ENCODE measurements at places on chromosomes 2 and 18.

GRCh38 chr2:43082903-43083677, 143.3 kb downstream of the ZFP36L2 start:
- no peak for DNase-seq

- DNase-seq: no peak
These were observed 668 bp upstream of the ANKRD12 start for GRCh38 chr18:9135912-9136314.

DNA sequence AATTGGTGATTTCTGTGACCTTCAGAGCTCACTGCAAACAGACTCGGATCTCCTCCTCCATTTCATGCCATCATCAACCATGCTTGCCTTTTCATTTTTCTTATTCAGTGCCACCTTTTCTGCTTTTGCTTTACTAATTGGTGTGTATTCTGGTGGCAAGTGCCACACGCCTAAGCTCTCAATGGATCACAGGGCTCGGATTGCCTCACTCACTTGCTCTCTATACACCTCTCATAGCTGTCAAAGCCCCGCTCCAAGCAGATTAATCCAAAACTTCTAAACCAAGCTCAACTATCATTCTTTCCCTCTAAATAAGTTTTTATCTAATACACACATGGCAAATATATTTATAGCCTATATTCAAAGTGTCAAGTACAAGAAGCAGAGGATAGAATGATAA, 86.4 kb downstream of the PLEKHM3 start:
- no peak for DNase-seq

DNA sequence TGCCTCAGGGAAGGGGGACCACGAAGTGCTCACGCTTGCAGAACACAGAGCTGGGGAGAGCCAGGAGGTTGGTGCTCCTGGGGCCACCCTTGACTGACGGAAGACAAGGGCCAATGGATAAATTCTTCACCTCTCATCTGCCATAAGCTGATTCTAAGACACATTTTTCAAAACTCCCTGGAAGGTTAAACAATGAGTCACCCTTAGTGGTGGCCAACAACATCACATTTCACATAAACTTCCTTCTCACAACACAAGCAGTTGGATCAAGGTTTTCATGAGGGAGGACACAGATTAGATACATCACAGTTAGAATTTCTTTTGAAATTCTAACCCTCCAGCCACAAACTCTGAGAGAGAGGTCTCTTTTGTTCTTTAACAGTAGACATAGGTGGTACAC, 713.6 kb upstream of the POU3F3 start:
- DNase-seq: no peak

DNA sequence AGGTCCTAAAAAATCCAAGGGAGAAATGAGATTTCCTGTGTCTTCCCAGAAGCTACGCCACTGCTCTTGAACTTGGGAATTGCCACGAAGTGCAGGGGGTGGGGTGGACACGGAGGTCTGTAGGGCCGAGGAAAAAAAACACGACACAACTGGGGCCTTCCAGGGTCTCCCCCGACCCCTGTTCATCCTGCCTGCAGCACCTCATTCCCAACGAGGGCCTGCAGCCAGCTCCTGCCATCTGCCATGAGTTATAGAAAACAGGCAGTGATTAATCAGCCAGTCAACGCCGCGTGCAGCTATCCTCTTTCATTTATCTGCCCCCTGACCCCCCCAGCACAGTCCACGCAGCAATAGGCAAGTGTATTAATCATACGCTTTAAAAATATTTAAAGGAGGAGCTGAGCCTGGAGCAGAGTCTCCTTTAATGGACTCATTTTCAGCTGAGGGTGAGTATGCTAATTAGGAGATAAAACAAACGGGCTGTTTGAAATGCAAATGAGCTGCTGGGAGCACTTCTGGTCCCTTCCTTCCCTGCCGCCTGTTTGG, 209.9 kb downstream of the TFCP2L1 start:
- DNase-seq: no peak

DNA sequence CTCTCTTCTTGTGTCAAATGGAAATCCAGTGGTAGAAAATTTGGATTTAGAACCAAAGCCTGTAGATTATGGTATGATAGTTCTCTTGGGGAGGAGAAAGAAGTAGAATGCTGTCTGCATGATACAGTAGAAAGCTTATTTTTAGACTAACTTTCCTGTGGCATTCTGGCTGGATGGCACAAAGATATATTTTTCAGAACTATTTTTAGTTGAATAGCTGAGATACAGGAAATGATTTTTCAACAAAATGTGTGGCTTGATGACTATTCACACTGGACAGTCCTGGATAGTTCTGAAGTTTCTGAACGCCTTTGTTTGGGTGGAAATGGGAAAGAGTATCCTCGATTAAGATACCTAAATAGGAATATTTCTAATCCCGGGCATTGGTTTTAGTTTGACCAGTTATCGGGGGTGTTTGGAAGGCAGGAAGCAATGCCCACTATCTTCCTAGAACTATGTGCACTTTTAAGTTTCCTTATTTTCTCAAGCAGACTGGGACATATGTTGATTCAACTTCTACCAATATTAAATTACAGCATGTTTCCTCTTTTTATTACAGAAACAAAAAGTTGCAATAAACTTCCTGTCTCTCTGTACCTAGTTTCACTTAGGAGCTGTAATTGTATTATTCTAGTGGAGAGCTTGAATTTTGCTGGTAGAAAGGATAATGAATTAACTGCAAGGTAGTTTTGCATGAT, 32.1 kb downstream of the GDF7 start:
- DNase-seq: no peak

DNA sequence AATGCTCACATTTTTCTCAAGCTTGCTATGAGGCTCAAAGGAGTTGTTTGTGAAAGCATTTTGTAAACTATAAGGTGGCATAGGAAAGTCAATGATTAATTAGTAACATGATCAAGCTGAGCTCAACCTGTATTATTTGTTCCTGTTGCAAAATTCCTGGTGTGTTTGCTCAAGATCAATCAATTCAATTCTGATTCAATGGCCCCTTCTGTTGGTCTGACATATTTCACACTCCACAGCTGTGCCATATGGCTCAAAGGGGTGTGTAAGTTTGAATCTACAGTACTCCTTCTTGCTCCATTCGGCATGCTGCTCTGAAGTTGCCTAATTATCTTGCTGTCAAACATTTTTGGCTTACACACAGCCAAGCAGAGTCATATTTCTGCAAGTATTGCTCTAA, 341.6 kb upstream of the LRP1B start:
- DNase-seq: no peak

DNA sequence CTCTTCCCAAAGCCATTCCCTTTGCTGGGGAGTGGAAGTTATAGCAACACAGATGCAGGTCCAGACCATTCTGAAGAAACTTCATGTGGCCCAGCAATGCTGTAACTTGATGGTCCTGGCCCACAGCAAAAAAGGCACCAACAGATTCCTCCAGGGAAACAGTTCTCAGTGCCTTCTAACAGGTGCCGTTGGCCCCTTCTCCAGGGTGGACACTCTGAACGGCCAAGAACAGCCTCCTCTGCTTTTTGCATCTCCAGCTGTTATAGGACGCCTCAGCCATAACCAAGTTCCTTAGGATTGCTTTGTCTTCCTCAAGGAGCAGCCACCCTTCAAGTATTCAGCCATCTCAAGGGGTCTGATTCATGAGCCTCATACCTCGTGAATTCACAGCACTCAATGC, 38.0 kb downstream of the MARCO start:
- DNase-seq: no peak

GRCh38 chr2:36659872-36660312, 36.6 kb upstream of the VIT start:
- DNase-seq: no peak

DNA sequence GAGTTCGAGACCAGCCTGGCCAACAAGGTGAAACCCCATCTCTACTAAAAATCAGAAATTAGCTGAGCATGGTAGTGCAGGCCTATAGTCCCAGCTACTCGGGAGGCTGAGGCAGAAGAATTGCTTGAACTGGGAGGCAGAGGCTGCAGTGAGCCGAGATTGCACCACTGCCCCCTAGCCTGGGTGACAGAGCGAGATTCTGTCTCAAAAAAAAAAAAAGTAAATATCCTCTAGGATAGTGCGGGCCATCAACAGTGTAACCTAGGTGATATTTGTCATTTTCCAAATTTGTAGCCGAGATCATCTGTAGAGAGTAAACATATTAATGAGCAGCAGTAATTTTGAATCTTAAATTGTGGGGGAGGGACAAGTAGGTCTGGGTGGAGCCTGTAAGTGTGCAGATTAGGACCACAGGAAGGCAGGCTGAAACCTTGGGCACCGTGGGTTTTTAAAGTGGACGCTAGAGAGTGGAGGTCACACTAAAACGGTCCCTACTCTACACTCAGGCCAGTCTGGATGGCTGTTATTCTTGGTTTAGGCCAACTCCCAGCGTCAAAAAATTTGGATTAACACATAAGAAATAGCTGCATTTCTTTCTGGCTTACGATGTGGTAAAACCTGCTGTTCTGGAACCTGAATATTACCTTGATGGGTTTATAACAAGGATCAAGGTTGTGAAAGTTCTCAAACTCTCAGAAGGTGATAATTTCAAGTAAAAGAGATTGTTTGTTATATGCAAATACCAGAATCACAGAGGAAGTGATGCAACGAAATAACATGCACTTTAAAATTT, 22.7 kb upstream of the TET3 start:
- no peak for DNase-seq

DNA sequence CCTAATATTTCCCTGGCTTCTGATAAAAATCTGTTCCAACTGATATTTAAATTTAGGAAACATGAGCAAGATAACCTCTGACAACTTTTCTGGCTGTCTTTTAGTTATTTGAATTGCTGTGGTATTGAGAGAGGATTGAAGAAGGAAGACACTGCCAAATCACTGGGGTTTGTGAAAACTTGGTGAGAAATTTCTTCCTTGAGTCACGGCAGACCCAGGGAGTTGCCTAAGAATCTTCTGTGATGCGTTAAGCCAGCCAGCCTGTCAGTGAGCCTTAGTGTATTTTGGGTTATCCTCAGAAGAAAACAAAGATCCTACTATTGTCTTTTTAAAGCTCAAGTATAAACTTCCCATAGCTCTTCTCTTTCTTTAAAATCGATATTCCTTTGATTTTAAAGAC, 17.5 kb upstream of the DOK6 start:
- DNase-seq: no peak

DNA sequence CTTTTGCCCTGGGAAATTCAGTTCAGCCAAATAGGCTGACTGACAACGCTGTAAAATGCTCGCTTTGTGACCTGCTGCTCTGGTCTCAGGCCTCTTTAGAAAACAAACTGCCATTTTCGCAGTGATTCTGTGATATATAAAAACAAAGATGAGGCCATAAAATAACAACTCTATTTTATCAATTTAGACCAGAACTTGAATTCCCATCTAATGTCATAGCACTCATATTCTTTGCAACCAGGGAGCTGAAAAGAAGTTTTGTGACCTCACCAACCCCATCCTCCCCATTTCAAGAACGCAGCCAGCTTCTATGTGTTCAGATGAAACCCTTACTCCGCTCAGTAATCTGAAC, 40.3 kb downstream of the TCF4 start:
- DNase-seq: no peak

DNA sequence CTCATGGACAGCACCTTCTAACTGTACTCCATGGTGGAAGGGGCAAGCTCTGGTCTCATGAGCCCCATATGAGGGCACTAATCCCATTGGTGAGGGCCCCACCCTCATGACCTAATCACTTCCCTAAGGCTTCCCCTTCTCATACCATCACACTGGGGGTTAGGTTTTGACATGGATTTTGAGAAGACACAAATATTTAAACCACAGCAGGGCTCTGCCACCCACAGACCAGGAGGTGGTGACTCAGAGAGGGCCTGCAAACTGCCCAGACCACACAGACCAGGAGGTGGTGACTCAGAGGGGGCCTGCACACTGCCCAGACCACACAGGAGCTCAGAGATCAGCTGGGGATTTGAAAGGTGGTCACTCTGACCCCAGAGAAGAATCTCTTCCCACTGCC, 222.0 kb downstream of the KLHL29 start:
- DNase-seq: no peak

GRCh38 chr2:38201784-38202183, 125.8 kb upstream of the CYP1B1 start:
- DNase-seq: no peak

GRCh38 chr18:62386601-62387000, 61.5 kb downstream of the TNFRSF11A start:
- no peak for DNase-seq

- no peak for DNase-seq
These were observed 61.4 kb downstream of the WDR75 start for GRCh38 chr2:189502714-189503113.

- peak; percentile 37 for DNase-seq
These were observed 1.2 kb upstream of the CHMP1B start for GRCh38 chr18:11849841-11850634.

DNA sequence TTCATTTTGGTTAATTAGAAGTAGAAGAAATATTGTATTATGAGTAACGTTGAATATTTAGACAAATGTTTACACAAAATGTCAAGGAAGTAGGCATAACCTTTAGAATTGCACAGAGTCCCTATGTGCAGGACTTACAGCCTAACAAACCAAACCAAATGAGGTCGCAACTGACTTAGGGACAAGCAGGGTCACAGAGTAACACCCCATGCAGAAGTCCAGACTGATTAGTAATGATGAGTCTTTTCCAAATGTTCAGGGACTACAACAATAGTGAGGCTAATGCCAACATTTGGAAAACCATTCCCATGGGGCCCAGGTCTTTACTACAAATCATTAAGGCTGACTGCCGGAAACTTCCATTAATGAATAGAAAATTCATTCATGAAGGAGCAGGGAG, 452.5 kb upstream of the CHAC2 start:
- DNase-seq: no peak

GRCh38 chr2:178106053-178106452, 6.2 kb upstream of the RBM45 start:
- no peak for DNase-seq

DNA sequence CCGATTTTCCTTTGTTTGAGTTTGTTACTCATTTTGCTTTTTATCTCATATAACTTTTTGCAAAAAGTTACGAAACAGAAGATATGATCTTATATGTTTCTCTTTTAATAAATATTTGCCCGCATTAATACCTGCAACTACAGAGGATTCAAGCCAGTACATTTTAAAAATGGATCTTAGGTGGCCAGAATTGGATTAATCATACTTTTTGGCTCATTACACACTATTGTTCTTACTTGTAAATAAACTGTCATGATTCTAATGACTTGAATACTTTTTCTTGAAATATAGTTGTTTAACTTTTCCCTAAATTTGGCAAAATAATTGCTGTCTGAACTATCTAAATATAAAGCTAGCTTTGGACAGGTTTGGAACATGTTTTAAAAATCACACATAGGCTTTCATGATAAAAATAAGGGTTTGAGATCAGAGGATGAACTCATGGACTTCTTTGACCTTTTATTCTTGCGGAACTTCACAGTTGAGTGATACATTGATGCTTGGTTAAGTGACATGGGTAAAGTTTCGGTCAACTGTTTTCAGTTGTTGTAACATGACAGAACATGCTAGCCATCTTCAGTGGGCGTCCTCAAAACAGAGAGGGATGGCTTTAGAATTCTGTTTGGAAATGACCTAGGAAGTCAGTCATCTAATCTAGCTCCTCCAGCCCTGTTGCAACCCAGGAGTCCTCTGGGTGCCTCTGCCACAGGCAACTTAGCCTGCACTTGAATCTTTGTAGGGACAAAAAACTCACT, 44.5 kb downstream of the LTBP1 start:
- no peak for DNase-seq

Measured in activated T-helper 1 cell treated with anti-CD3 and anti-CD28 coated beads, Interleukin-2, amount 50 U/mL, for 16 hours (primary cell).